ENCODE measurements at places on chromosomes 3 and 15.

DNA sequence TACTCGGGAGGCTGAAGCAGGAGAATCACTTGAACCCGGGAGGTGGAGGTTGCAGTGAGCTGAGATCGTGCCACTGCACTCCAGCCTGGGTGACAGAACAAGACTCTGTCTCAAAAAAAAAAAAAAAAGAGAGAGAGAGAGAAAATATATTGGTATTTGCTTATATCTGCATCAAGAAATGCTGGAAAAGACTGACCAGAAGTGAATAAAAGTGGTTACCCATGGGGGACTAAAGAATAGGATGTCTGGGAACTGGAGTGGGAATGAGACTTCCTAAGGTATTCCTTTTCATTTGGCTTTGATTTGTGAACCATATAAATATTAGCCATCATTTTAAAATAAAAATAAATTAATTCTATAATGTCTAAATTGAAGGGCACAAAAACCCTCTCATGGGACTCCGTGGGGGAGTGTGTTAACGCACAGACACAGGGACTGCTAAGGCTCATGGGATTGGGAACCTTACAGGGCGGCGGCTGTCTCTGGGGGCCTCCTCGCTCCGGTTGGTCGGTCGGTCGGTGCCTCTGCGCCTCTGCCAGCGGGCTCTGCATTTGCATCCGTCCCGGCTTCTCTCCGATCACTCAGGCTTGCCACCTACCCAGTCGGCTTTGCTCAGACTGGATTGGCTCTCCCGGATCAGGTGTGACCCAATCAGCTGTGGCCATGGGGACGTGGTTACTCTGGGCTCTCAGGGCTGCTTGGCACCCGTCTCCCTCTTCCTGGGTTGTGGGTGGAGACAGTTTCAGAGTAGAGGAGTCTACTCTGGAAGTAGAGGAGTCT, 12.7 kb upstream of the TSPAN3 start:
- peak; percentile 87 for DNase-seq

DNA sequence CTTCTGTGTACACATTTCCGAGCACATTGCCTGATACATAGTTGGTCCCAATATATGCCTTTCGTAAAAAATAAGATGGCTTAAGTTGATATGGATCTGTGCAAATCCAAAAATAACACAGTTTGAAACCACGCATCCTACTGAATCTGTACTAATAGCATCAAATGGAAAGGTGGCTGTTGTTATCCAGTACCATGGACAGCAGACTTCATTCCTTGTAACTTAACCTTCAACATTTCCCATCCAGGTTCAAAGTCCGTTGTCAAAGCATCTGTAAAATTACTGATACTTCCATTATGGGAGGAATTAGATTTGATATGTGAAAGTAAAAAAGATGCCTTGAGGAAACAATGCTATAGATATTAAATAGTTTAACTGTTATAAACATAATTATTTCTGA, 65.5 kb upstream of the C3orf49 start:
- DNase-seq = no peak

GRCh38 chr15:92818651-92819277, 81.4 kb upstream of the CHD2 start:
- no peak for DNase-seq

- DNase-seq = no peak
Observed at GRCh38 chr15:65561934-65562333, 31.7 kb downstream of the HACD3 start.

DNA sequence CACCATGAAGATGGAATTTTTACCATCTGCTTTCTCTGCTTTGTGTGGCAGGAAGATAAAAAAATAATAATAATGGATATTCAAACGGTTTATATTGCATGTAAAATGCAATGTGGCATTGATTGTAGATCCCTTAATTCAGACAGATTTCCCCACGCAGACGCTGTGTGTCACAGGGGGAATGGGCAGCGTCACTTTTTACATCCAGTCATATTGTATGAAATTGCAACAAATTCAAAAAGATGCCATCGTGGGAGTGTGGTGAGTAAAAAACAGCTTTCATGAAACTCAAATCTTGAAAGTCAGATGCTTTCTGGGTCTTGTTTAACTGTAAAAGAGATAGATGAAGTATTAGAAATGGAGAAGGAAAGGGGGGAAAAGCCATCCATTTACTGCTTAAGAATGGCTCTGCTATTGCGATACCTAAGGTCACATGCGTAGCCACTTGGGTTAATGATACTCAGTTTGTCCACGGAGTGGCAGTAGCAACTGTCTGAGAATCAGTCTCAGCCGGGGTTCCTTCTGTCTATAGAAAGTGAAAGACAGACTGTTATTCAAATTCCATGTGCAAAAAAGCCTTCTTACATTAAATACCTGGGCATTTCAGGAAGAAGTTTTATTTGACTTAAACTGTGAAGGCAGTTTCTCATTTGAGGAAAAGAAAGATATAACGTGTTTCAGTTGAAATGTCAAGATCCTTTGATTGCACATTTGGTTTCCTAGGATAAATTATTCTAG, 28.5 kb downstream of the BTD start:
- DNase-seq = peak; percentile 89

DNA sequence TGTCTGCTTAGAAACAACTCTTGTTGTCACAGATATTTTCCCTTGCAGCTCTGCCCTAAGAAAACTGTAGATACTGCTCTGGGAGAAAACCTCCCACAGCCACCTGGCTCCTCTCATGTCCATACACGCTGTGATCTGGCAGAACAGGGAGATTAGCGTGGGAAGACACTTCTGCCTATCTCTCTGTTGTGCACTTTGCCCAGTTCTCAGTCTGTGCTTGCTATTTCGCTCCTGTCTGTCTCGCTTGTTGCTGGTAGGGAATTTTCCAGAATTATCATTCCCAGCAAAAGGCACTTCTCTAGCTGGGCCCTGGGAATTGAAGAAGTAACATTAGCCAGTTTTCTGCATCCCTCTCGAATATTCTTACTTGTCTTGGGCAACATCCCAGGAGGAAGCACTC, 8.1 kb upstream of the GATM start:
- no peak for DNase-seq

- DNase-seq = no peak
Observed at GRCh38 chr3:1269808-1270207, 177.0 kb downstream of the CNTN6 start.

- DNase-seq = no peak
Observed at GRCh38 chr15:87354661-87355410, 901.7 kb downstream of the NTRK3 start.

DNA sequence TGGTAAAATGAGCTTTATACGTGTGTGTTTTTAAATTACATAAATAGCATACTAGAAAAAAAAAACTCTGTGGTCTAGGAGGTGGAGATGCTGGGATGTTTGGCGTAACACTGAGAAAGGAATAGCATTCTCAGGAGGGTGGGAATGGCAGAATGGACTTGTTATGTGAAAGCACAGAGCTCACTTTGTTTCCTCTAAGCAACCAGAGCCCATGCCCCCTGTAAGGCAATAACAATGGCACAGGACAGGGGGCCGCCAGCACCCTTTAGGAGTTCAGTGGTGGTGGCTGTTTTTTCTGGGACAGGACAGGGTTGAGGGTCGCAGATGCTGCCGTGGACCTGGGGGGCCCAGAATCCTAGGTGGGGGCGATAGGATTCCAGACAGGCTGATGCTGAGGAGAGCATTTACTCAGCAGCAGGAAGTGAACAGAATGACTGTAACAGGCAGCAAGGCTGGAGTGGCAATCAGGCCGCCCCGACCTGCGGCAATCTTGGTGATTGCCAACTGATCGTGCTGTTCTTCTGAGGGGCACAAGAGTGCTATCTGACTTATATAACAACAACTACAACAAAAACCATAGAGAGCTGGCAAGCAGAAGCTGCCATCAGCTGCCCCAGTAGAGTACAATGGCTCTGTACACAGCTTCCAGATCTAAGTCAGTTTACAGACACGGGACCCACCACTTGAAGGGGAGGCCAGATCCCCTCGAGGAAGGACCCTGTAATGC, 160.4 kb downstream of the UACA start:
- DNase-seq = no peak

DNA sequence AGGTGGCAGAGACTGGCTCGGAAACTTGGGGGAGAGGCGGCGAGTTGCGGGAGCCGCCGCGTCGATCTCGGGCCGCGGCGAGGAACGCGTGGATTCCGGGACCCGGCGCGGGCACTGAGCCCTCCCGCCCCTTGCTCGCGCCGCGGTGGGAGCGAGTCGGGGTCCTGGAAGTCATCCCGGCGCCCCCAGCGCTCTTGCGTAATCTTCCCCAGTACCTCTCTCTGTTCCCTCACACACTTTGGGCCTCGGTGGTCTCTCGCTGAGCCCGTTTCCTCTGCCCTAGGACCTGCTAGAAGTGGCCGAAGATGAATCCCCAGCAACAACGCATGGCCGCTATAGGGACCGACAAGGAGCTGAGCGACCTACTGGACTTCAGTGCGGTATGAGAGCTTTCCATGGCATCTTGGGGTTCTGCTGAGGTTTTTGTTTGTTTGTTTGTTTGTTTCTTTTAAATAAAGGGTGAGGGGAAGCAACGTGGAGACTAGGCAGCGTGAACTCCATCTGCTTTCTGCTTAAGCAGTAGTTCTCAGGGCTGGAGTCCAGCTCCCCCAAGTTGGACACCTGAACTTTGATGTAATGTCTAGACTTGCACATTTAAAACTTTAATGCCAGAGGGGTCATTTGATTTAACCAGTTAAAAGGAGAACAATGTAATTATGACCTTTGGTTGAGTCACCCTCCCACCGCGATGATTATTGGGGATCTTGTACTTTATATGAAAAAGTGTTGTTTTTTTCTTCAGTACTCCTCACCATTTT, 1.3 kb downstream of the TCF12 start:
- DNase-seq = peak; percentile 46

DNA sequence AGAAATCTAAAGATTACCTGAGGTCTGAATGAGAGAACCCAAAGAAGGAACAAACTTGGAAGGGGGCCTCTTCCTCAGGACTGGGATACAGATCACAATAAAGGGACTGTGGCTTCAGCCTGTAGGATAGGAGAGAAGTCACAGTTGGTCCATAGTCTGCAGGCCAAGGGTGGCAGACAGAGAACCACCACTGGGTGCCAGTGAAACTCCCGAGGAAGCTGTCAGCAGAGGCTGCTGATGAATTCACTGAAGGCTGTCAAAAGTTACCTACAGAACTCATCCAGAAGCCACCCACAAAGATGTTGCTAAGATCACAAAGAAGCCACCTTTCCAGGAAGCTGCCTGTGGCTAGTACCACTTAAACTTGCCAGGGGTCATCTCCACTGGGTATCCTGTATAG, 78.5 kb downstream of the TMCO5A start:
- no peak for DNase-seq

DNA sequence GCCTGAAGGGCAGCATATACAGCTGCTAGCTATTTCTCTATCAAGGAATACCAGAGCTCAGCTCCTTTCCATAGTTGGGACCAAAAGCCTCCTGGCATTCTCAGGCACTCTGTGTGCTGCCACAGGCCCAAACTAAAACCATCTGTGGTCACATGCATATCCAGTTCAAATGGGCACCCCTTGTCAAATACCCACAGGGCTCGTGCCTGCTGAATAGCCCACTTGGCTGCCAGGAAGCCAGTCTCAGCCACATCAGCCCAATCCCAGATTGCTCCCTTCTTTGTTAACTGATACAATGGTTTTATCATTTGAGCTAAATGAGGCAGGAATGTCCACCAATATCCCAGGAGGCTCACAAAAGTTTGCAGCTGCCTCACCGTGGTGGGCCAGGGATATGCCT, 13.9 kb downstream of the CCRL2 start:
- no peak for DNase-seq

- DNase-seq = no peak
Observed at GRCh38 chr15:29056839-29057450, 171.2 kb downstream of the APBA2 start.

DNA sequence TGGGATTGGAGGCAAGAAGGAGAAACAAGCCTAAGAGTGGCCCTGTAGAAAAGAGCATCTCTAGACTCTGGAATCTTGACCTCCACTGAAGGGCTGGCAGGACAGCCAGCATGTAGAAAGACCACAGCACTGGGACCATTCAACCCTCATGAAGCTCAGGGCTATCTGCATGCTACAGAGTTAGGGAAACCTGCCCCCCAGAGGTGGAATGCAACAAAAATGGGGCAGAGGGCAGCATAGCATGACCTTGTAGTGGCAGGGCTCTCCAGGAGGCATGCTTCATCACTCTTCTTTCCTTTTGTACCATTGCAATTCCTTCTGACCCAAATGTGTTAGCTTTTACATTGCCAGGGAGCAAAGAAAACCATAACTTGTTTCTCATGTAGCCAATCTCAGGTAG, 445.4 kb downstream of the EPHB1 start:
- DNase-seq = no peak

- no peak for DNase-seq
Observed at GRCh38 chr15:40554161-40554525, 10.7 kb downstream of the CCDC32 start.

DNA sequence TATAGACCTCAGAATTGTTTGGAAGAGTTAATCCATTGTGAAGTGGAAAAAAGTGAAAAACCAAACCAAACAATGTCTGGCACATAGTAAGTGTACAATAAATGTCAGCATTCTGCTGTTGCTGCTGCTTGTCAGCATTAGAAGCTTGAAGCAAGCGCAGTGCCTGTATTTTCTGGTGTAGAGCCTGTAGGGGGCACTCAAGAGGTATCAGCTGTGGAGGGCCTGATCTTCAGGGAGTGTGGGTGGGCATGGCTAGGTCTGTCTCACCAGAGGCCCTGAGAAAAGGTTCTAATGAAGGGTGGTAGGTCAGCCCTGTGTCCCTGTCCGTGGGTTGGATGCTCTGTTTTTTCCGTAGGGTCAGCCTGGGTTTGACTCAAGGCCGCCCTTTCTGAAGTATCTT, 3.6 kb downstream of the ADAMTSL3 start:
- DNase-seq = no peak

DNA sequence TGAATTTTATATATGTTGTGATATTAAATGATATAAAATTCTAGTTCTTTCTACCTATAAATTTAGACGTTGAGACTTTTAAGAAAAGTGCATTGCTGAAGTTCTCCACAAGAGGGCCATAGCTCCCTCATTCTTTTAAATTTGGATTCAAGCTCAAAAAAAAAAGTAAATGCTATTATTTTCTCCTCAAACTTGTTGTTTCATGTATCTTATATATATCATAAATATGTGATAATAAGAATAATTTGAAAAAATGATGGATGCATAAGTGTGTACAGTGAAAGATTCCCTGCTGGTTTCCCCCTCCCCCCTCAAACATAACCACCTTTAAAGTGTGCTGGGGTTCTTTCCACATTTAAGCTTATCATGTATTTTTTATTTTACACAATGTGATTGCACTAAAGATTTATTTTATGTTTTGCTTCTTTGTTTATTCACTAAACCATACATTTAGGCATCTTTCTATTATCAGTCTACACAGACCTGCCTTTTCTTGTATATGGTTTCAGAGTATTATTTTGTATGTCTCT, 769.4 kb upstream of the GOLIM4 start:
- peak; percentile 36 for DNase-seq

Measured in inflammatory macrophage treated with lipopolysaccharide for 1 hour (primary cell).